ENCODE measurements at places on chromosomes 1 and 21.

GRCh38 chr1:174700775-174701174 is 253.0 kb downstream of the GPR52 start:
- no peak for DNase-seq

- DNase-seq: peak; percentile 30
Measured at GRCh38 chr1:9275567-9276034, 17.1 kb upstream of the SPSB1 start.

- no peak for DNase-seq
Measured at GRCh38 chr21:29657240-29657989, 282.4 kb downstream of the GRIK1 start.

- no peak for DNase-seq
Measured at GRCh38 chr21:44732263-44732662, 20.9 kb upstream of the TSPEAR start.

GRCh38 chr1:112803906-112804762 is 89.0 kb upstream of the PPM1J start:
- peak; percentile 28 for DNase-seq
